ENCODE measurements at places on chromosomes 7 and 10.

DNA sequence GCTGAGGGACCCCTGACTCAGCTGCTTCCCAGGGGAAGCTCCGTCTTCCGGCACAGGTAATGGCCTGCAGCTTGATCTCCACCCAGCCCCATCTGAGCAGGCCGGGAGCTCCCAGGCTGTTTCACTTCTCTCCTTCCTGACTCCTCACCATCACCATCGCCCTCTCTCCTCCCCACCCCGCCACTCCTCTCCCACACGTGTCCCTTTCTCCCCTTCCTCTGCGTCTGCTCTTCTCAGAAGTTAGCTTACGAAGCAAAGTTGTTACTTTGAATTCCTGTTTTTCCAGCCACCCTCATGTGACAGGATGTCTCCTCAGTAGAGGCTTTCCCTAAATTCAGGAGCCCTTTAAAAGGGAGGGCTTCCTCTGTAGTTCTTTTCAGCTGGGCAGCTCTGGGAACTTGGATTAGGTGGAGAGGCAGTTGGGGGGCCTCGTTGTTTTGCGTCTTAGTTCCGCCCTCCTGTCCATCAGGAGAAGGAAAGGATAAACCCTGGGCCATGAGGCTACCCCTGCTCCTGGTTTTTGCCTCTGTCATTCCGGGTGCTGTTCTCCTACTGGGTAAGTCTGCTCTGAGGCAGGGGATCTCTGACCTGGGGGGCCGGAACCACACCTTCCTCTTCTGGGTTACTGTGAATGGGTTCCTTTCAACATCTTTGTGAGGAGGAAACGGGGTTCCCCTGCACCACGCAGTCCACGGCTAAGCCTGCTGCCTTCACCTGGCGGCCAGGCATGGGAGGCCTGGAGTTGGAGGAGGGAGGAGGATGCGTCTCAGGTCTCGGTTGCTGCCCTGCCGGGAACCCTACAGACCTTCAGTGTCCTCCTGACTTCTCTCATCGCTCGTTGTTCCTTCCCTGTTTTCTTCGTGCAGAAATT lies at the start of gene MRC1:
Gene MRC1 (plus strand): TSS at position 378 of the 871 bp plus-strand sequence. CDS start 118 bp downstream, at position 496.
- DNase-seq: no peak

GRCh38 chr7:4103352-4104091 lies 578.6 kb upstream of the FOXK1 start:
- DNase-seq: no peak

GRCh38 chr10:35540296-35541164 lies 64.6 kb upstream of the GJD4 start:
- no peak for DNase-seq

DNA sequence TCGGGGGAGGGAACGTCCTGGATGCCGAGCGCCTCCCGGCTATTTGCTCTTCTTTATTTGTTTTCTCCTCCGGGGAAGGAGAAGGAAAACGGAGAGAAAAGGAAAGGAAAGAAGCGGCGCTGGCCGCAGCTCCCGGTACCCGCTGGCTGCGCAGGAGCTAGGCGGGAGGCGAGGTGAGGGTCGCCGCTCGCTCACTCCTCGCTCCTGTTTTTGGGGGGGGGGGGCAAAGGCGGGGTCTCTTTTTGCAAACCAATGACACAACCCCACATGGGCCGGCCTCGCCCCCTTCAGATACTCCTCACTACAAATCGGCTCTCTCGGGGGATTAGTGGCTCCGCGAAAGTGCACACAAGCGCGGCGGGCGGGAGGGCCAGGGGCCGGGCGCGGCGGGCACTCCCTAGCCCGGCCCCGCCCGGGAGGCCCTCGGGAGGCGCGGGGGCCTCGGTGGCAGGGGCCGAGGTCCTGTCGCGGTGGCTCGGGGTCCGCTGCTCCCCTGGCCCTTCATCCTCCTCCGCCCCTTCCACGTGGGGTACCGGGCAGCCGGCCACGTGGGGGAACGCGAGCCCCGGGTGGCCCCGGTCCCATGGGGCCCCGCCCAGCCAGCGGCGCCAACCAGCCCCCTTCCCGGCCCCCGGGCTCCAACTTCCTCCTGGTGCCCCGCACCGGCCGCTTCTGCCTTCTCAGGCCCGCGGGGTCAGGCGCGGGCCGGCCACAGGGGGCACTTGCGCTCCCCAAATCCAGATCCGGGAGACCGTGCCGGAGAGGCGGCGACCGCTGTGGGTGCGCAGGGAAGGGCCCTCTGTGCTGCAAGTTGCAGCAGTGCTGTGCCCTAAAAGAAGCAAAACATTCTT lies 718 bp upstream of the CTBP2 start:
- peak; percentile 70 for DNase-seq

GRCh38 chr7:35792873-35793489 lies 7.9 kb upstream of the SEPTIN7 start:
- peak; percentile 63 for DNase-seq

DNA sequence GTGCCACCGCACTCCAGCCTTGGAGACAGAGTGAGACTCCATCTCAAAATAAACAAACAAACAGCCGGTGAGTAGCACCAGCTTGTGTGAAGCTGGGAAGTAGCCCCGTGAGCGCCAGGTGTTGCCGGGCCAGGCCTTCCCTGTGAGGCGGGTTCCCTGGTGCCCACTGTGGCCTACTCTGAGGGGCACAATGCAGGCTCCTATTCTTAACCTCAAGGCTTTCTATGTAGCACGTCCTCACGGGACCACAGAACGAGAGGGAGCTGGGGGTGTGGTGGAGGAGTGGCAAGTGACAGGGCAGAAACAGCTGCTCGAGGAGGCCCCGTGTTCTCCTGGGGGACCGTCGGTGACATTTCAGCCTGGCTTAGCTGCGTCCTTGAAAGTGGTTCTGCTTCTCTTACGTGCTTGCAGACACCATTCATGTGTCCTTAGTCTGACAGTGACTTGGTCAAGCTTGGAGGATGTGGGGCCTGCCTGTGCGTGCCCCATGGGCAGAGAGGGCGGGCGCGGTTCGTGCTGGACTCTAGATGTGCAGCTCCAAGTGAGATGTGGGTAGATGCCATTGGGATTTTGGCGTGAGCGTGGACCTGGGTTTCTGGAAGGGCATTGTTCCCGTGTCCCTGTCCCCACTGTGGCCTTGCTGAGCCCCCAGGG lies 116.6 kb downstream of the NKX6-2 start:
- no peak for DNase-seq

- peak; percentile 19 for DNase-seq
Observed at GRCh38 chr10:86798611-86799010, 42.2 kb downstream of the BMPR1A start.

GRCh38 chr7:116806046-116806944 lies 56.1 kb upstream of the CAPZA2 start:
- DNase-seq: no peak

DNA sequence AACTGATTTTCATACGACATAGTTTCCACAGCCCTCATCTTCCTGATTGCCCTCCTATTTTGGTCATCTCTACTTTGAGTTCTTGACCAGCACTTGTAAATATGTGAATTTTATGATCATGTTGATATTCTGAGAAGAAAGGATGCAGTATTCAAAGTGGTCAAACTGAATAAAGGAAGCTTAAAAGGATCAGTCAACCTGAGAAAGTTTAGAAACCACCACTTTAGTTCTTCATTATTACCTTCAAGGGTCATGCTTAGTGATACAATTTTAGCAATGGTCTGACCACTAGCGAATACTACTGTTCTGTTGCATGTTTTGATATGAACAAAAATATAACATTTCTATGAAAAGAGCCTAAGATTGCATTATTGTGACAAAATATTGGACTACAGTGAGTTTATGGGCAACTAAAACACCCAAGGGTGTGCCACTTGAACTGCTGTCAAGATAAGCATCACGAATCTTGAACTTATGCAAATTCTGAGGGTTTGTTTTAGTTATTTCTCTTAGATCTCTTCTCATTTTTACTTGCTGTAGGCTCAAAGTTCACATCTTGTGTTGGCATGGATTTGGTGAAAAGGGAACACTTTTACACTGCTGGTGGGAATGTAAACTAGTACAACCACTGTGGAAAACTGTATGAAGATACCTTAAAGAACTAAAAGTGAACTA lies 247.7 kb downstream of the IPMK start:
- no peak for DNase-seq

- no peak for DNase-seq
Observed at GRCh38 chr7:30117896-30118295, 16.9 kb upstream of the MTURN start.

GRCh38 chr10:63320683-63321082 lies 145.1 kb downstream of the JMJD1C start:
- DNase-seq: no peak

DNA sequence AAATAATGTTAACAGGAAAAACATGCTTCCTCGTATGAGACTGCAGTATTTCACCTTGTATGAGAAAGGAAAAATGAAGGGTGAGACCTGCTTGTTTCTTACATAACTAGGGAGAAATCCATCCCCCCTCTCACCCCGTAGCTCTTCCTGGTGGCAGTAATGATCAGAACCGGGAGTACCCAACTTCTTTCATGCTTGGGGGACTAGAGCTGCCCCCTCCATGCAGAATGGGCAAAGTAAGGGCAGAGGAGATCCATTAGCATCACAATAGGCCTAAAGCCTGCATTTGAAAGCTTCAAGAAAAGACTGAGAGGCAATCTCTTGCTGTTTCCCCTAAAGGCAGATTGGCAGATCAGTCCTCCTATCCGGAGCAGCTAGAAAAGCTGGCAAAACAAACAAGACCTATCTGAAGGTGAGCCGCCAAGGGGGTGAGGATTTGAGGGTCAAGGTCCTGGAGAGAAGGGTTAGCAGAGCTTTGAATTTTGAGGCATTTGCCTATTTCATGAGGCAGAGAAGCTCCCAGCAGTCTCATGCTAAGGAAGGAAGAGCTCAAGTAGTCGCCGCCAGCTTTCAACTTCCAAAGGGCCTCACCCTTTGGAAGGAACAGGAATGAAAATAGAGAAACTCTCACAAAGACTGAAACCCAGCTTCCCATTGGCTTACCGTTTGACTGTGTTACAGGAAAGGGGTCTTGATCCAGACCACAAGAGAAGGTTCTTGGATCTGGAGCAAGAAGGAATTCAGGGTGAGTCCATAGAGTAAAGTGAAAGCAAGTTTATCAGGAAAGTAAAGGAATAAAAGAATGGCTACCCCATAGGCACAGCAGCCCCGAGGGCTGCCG lies 36.2 kb downstream of the BAG3 start:
- no peak for DNase-seq

DNA sequence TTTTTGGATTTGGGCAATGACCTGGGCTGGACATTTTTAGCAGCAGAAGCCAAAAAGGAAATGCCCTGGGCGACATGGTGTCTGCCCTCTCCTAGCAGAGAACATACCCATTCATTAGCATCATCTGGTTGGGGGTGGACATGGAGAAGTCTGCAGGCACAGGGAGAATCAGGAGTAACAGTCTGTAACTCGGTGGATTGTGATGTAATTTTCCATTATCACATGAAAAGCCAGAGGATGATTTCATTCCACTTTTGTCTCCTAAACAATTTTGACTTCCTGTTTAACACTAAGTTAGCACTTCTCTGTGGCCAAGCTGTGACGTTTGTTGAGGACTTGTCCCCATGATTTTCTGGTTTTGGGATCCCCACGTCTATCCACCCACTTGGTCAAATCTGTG lies 153.8 kb upstream of the HABP2 start:
- DNase-seq: no peak

GRCh38 chr7:114939484-114940097 lies 17.7 kb downstream of the MDFIC start:
- no peak for DNase-seq

GRCh38 chr10:34433241-34434076 lies 381.6 kb downstream of the PARD3 start:
- no peak for DNase-seq

DNA sequence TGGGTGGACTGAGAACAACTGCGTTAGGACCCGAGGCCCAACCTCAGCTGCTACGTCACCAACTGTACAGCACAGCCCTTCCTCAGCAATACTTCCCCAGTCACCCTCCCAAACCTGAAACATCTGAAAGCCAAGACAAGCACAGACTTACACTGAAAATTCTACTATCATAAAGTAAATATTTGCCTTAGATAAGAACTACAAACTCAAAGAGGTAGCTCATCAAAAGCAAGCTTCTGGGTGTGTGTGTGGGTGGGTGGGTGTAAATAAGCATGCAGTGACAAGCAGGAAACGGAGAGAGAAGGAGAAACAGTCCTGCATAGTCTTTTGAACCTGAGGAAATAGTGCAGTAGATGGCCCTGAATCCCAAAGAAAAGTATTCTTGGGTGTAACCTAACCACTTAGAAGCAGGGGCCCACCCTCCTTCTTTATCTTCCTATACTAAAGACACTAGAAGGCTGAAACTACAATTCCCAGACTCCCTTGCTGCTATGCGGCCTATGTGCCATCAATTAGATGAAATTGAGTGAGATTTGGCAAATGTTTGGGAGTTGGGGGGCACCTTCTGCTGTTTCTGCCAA lies 18.7 kb downstream of the SLC25A13 start:
- no peak for DNase-seq

- DNase-seq: no peak
Observed at GRCh38 chr7:127214956-127215718, 37.6 kb downstream of the GRM8 start.

- no peak for DNase-seq
Observed at GRCh38 chr7:1755783-1756625, 85.9 kb downstream of the ELFN1 start.

GRCh38 chr10:126670895-126671261 lies 385 bp upstream of the C10orf90 start:
- DNase-seq: peak; percentile 96

GRCh38 chr10:112562809-112563663 lies 116.0 kb downstream of the VTI1A start:
- DNase-seq: peak; percentile 71

DNA sequence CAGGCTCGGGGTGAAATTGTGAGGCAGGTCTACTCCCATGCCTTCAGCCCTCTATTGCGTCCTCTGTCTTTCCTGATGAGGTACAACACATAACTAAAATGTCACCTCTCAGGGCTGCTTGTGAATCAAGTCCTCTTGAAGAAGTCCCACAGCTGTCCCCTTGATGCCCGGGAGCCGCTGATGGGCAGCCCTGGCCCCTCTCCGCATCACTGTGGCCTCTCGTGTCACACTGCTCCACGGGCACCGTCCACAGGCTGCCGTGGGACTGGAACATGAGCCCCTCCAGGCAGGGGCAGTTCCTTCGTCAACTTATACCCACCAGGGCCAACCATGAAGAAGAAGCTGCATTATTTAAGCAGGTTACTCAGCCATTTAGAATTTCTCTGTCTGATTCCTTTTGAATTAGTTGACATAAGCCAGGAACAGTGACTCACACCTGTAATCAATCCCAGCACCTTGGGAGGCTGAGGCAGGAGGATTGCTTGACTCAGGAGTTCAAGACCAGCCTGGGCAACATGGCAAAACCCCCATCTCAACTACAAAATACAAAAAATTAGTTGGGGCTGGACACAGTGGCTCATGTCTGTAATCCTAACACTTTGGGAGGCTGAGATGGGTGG lies 58.5 kb upstream of the UBE3C start:
- DNase-seq: no peak

GRCh38 chr7:94030634-94031033 lies 26.5 kb upstream of the BET1 start:
- DNase-seq: no peak

- peak; percentile 72 for DNase-seq
Observed at GRCh38 chr7:76310102-76310957, 7.9 kb downstream of the HSPB1 start.

All from pons (tissue), 1 donor.